ENCODE measurements at places on chromosomes 2 and 18.

DNA sequence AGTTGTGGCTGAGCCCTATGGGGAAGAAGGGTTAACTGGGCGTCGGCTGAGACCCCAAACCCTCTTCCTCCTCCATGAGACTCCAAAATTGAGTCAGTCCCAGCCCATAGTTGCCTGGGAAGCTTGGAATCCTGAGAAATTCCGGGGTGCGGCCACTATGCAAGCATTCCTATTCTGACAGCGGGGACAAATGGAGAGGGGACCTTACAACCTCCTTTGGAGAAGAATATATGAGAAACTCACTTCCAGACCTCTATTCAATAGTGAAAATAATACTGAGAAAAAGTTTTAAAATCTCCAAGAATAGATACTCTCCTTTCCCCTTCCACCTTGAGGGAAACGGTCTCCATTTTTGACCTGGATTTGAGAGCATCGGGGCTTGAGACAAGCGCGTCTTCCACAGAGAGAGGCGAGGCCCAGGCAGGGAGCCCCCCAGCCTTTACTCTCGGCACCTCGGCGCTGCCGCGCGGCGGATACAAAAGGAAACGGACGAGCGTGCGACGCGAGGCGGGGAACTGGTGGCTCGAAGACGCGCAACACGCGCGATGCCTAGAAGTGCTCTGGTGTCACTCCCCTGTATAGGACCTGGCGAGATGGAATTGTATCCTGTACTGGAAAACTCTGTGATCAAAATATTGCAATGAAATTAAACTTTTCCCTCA, 11.1 kb downstream of the NR4A2 start:
- DNase-seq, result no peak

DNA sequence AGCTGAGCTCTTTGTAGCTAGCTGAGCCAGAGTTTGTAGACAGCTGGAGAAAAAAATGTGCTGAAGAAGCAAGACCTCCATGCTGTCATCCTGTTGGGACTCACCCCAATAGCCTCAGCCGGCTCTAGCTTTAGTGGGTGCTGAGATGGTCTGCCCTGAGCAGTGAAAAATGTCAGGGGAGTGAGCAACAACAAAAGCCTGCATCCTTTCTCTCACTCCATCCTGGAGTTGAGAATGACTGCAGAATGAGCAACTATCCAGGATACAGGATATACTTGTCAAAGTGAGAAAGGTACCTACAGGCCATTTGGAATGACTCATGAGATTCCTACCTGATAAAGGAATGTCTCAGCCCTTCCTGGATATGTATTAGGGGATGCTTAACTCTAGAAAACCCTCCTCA, 146.1 kb upstream of the DLX2 start:
- no peak for DNase-seq

GRCh38 chr2:119293254-119293653, 69.6 kb downstream of the STEAP3 start:
- no peak for DNase-seq

- no peak for DNase-seq
Measured at GRCh38 chr2:23346781-23347180, 38.2 kb upstream of the KLHL29 start.

DNA sequence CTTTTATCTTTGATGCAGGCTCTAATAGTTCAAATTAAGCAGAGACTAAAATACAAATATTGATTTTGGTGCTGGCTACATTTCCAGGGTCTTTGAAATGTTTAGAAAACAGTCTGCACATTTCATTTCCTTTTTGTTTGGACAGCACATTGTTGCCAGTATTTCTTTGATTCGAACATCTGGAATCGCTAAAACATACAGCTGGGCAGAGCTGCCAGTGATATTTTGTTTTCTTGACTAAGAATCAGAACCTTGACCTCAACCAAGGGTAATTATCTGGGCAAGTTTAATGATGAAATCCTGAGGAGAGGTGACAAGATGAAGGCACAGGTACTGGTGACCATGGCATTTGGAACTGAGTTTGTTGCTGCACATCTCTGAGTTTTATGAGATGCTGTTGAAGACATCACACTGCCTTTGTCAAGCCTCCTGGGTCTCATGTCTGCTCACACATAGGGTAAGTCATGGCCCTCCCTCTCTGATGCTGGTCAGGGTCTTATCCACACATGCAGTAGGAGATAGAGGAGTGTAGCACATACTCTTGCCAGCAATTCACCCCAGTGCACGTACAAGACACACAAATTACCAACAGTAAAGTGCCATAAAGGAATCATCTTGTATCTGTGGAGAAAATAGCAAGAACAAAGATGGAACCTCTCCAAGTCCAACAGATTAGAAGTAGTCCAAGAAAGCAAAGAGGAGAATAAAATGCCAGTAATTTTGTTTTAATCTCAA, 391.9 kb downstream of the RND3 start:
- no peak for DNase-seq

- DNase-seq, result no peak
Measured at GRCh38 chr2:108637304-108637669, 82.0 kb upstream of the RANBP2 start.

GRCh38 chr18:58258692-58259342, 214.8 kb downstream of the NEDD4L start:
- no peak for DNase-seq

- no peak for DNase-seq
Measured at GRCh38 chr2:239081622-239082021, 233.7 kb downstream of the TWIST2 start.

GRCh38 chr2:45637440-45637839, 14.0 kb upstream of the PRKCE start:
- DNase-seq, result no peak

DNA sequence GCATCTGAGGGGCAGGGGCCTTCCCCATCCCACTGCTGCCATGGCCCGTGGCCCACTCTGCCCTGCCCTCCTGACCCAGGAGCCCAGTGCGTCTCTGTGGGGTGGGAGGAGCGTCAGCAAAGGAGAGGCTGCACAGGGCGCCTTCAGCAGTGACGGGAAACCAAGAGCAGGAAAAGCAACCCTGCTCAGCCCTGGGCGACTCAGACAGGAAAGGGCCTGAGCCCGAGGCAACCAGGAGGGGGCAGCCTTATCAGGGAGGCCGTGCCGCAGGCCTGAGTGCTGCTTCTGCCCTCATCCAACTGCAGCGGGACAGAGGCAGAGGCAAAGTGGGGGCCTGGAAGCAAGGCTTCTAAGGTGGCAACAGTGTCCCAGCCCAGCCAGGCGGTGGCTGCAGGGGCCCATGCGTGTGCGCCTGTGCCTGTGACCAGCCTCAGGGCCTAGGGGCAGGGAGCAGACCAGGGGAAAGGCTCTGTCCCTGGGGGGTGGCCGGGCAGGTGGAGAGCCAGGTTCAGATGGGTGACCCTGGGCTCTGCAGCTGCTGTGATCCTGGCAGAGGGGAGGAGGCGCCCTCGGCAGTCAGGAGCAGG, 23.3 kb upstream of the ALPI start:
- DNase-seq, result peak; percentile 17

DNA sequence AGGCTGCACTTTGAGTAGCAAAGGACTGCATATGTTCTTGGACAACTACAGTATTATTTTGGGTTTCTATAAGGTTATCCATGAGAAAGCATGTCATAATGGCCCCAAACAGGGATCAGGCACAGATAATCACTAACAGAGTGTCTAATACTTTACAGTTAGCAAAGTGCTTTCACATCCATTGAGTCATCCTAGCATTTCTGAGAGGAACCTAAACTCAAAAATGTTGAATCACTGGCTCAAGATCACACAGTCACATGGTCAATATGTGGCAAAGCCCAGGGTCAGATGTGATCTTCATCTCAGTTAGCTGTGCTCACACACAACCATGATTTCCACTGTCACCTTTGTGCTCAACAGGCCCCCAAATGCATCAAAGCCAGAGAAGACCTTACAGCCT, 156.1 kb upstream of the VRK2 start:
- no peak for DNase-seq

- no peak for DNase-seq
Measured at GRCh38 chr2:6952101-6952500, 34.9 kb downstream of the RNF144A start.

GRCh38 chr2:236889791-236890704, 195.6 kb upstream of the COPS8 start:
- DNase-seq, result no peak

DNA sequence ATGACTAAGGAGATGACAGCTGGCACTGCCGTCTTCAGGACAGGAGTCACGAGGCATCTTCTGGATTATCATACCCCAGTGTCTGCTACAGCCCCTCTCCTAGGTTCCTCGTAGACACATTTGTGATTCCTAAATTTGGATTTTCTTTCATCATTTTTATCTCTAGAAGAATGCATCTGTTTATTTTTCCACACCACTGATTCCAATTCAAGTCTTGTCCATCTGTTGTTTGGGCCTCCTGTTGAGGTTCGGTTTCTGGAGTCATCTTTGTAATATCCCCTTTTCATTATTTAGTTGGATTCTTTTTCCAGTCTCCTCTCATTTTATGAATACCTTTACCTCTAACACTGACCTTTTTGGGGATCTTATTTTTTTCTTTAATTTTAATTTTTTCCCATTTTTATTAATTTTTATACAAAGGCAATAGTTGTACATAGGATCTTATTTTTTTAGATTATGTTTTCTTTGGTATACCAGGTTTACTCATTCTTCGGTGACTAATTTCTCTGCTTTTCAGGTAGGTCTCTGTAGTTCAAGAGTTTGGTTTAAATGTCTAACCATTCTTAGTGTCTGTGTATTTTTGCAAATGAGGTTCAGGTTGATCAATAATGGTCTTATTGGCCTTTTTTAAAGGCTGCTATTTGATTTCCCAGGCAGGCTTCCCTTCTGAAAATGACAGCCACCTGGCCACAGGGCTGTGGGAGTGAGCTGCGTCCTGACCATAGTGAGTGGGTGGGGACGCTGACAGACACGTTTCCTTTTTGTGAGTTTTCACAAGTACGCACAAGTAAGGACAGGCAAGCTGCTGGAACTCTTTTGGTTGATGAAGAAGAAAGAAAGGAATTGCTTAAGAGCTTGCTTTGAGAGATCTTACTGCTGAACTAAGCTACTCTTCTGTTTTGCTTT, 34.5 kb downstream of the FARP2 start:
- no peak for DNase-seq

- no peak for DNase-seq
Measured at GRCh38 chr2:127610561-127610960, 35.4 kb upstream of the GPR17 start.

DNA sequence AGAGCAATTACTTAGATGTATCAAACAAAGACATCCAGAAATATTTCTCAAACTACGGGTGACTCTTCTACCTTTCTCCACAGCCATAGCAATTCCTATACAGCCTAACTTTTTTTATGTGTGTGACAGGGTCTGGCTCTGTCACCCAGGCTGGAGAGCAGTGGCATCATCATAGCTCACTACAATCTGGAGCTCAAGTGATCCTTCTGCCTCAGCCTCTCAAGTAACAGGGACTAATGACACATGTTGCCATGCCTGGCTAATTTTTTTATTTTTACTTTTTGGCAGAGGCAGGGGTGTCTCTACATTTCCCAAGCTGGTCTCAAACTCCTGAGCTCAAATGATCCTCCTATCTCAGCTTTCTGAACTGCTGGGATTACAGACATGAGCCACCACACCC, 328.9 kb upstream of the NT5C1B start:
- DNase-seq, result no peak

DNA sequence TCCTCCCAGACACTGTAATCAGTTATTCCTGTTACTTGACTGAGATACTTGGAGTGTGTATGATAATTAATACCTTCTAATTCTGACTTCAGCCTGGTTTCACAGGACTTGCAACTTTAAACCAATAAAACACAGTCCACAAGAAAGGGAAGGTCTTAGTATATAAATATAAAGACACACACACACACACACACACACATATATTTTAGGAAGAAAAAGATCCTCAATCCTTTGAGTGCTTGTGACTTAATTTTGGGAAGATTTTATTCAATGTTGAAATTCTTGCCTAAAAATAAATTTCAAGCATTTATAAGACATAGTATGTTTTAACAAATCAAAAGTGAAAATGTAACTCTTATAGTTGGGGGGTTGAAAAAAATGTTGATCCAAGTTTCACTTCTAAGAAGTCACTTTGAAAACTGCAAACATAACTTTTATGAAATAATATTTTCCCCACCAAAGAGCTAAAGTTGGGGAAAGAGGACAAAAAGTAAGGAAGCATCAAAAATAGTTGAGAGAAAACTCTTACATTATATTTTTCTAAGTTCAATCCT, 824 bp upstream of the VPS54 start:
- DNase-seq, result no peak

- no peak for DNase-seq
Measured at GRCh38 chr2:43393918-43394317, 167.5 kb upstream of the ZFP36L2 start.

GRCh38 chr2:205405194-205405593, 277.1 kb upstream of the NRP2 start:
- DNase-seq, result no peak

GRCh38 chr18:28176948-28177827, at the start of gene CDH2:
CDH2 (minus strand) TSS chr18:28177130; CDS start chr18:28177022, 108 bp downstream.
- DNase-seq, result peak; percentile 89

DNA sequence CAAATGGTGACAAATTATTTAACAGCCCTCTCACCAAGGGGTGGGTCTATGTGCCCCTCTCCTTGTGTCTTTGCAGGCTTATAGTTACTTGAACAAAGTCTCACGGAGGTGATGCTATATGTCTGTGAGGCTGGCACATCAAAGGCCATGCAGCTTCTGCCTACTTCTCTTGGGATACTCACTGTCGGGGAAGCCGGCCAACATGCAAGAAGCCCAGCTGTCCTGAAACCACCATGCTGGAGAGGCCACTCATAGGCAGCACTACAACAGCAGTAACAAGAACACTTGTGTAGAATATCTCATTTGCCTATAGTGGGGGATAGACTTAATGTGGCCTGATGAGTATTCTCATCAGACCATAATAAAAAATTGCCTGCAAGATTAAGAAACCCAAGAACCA, 233.7 kb upstream of the NCKAP5 start:
- no peak for DNase-seq

DNA sequence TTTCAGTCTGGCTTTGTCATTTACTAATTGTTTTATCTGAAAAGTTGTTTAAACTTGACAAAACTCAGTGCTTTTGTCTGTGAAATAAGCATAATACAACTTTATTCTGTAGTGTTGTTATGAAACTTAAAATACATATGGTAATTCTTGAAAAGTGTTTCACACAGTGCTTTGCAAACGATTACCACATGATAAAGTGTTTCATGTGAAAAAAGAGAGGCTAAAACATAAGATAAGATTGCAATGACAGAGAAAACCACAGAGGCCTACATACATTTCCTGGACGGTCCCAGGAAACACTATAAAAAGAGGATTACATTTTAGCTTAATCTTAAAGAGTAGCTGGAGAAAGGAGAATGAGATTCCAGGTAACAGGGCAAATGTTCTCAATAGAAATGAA, 1934.6 kb upstream of the LRRTM1 start:
- DNase-seq, result no peak

- no peak for DNase-seq
Measured at GRCh38 chr2:215723631-215724011, 287.8 kb upstream of the FN1 start.

GRCh38 chr2:10548626-10549025, 100.5 kb upstream of the ODC1 start:
- peak; percentile 46 for DNase-seq

DNA sequence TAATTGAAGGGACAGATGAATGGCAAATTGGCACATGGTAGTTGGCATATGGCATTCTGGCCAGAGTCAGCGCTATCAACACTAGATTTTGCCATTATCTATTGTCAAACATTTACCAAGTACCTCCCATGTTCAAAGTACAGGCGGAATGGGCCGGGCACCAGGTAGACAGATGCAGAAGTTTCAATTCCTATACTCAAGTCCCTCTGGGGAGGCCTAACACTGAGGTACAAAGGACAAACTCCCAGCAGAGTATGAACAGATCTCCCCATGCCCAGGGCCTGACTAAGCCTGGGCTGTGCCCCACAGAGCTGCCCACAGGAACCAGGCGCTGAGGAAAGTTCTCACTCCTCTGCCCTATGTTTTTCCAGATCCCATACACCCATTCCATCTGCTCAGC, 257.5 kb upstream of the KLHL29 start:
- no peak for DNase-seq

Data from right hindlimb (tissue), 1 donor.